ENCODE measurements at places on chromosomes 6 and 20.

- DNase-seq = no peak
These were observed 25.1 kb downstream of the RSPO4 start for GRCh38 chr20:977021-977420.

GRCh38 chr6:124131259-124131658, 327.6 kb downstream of the NKAIN2 start:
- no peak for DNase-seq

GRCh38 chr6:137967689-137968454, 100.8 kb downstream of the TNFAIP3 start:
- no peak for DNase-seq

DNA sequence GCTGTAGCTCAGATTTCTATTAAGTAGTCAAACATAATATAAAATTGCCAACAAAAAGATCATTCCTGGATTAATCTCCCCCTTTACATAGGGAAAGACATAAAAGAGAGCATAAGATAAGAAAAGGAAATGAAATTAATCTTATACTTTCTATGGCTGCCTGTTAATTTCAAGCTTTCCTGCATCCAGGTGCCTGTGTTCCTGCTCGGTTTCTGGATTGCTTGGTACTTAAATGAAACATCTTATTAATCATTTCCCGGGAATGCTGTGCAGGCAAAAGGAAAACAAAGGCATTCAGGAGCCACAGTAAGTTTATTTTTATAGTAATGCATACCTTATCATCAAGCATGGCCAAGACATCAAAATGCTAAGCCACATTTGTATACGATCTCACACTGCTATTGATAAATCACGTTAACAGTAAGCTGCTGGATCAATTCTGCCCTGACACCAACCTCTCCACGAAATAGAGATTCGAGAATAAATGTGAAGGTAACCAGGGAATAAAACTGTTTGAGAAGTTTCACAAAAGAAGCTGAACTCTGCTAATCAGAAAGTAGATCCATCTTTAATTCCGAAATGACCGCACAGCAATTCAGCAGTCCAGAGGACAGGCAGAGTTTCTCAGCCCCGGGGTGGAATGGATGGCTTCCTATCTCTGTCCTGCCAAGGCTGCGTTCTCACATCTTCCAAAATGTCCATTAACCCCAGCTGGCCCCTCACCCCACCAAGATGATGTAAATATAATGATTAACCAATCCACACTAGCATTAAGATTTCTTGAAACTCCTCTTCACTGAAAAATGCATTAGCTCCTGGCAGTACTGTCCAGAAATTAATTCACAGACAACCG, 32.6 kb upstream of the APCDD1L start:
- no peak for DNase-seq

GRCh38 chr6:121354764-121355163, 20.5 kb upstream of the TBC1D32 start:
- no peak for DNase-seq

DNA sequence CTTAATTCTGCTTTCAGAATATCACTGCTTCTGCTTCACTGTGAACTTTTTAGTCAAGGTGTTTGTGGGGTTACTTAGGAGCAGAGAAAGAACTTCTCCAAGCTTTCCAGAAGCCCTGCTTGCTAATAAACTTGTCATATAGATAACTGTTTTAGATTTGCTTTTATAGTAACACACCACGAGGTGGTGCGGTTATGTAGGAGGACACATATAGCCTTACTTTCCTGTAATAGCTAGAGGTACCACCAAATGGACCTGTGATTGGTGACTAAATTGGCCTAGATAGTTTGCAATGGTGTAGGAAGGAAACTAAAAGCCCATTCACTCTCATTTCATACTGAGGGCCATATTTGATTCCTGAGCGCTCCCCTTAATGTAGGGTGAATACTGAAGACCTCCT, 52.3 kb upstream of the BCLAF1 start:
- DNase-seq = peak; percentile 29

- DNase-seq = no peak
These were observed 592.4 kb downstream of the RFPL4B start for GRCh38 chr6:112939563-112939962.

GRCh38 chr6:9204171-9204570, 768.8 kb upstream of the SLC35B3 start:
- no peak for DNase-seq

DNA sequence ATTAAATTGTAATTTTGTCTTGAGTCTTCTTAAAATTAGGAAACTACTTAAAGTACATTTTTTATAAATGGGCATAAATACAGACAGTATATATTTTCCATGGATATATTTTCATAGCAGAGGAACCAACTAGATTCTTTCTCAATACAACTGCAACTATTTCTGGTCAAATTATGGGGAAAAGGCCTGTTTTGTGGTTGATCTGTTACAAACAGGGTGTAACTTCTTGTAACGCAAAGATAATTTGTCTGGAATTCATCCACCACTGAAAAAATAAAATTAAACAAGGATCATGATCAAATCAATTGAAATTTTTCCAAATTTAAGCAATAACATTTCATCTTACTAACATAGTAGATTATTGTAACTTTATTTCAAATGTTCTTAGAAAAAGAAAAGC, 67.2 kb upstream of the RNF146 start:
- DNase-seq = no peak

- no peak for DNase-seq
These were observed 88.1 kb downstream of the HMGCLL1 start for GRCh38 chr6:55490871-55491270.

GRCh38 chr20:59004493-59004762, 2.6 kb downstream of the CTSZ start:
- DNase-seq = no peak

GRCh38 chr6:105794239-105794638, 291.9 kb upstream of the PRDM1 start:
- DNase-seq = no peak

DNA sequence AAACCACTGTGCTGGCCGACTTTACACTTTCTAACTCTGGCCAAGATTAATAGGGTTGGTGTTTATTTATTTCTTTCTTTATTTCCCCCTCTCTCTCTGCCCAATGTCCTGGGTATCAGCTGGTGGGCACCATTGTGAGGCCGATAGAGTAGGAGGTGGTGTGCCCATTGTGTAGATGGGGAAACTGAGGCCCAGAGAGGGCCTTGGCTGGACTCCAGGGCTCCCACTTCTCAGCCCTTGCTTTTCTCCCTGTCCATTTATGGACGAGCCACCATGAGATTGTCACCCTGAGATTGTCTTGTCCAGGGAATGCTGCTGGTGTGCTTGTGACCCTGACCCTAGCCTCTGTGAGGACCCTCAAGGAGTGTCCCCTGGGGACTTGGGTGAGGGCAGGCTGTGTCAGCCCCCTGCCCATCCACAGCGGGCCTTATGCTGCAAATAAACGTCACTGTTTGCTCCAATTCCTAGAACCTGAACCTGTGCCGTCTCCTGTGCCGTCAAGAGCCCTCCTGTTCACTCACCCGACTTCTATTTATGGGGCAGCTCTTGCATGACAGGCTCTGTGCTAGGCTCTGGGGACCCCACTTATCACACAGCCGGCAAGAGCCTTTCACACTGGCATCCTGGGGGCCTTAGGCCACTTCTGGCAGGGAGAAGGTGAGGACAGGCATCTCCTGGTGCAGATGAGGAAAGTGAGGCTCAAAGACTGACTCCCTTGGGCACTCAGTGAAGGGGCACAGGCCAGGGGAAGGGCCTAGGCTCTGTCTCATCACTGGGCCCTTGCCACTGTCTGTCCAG, 24.8 kb downstream of the SUN5 start:
- DNase-seq = no peak

DNA sequence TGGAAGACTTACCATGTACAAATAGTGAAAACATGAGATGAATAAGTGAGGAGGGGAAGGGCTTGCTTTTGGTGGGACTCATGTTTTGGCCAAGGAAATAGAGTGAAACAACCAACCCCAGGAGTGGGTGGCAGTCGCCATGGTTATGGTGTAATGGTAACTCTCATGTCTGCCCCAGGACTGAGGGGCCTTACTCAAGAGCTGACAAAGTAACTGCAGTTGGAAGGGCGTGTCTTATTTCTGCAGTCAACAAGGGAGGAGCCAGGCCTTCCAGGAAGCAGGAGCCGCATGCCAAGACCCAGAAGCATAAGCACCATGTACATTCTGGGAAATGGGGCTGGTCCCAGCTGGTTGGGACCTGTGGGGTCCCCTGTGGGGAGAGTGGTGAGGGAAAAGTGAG, 108.5 kb downstream of the UNC5CL start:
- no peak for DNase-seq

DNA sequence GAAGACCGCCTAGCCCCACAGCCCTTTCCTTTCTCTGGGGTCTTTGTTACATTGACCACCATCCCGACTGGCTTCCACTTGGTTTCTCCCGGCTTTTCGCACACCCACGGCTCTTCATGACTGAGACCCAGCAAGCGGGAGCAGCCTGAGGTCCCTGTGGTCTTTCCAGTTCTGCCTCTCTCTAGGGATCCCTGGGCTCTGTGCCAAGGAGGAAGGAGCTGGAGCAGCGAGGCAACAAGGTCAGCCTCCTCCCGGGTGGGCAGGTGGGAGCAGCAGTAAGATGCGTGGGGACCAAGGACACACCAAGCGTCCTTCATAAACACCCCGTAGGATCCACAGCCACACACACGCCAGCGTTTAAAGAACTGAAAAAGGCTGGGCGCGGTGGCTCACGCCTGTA, 29.6 kb upstream of the MRGBP start:
- no peak for DNase-seq

GRCh38 chr6:45478240-45478639, 100.5 kb upstream of the SUPT3H start:
- no peak for DNase-seq

GRCh38 chr6:113630738-113631535, 226.2 kb upstream of the MARCKS start:
- no peak for DNase-seq

DNA sequence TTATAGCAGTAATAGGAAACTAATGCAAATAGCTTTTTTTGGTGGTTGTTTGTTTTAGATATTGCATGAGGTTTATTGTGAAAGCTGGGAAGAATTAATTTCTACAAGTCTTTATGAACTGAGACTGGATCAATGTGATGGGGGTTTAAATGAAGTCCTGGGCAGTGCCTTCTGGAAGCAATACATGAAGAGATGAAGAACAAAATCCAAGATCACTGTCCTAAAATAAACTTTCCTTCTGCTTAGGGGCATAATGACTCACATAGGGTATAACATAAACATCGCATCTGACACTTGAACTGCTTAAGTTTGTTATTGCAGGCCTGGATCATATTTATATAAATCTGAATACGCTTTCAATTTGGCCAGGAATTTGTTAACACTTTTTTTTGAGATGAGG, 20.9 kb upstream of the SHLD1 start:
- DNase-seq = no peak

DNA sequence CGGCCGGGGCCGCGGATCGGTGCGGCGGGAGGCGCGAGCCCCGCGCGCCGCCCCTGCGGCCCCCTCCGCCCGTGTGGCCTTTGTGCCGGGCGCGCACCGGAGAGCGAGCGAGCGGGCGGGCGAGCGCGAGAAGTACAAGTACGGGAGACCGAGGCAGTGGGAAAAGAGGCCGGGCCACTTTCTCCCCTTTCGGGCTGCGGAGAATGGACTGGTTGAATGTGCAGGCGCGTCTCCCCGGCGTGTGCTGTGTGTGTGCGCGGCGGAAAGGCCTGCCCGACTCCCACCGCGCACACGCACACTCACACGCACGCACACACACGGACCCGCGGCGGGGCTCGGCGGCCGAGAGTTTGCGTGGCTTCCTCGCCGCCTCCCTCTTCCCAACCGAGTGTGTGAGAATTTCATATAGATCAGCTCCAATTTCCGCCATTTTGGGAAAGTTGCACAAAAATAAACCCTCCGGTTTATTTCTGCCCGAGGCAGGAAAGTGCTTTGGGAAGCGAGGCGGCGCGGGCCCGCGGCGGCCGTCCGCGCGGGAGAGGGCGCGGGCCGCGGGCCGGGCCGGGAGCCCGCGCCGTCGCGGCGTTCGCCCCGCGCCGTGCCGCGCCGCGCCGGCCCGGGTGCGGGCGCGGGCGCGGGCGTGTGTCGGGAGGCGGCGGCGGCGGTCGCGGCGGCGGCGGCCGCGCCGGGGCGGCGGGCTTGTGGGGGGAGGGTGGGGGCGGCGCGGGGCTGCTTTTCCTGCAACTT, 1.1 kb downstream of the L3MBTL3 start:
- peak; percentile 42 for DNase-seq

DNA sequence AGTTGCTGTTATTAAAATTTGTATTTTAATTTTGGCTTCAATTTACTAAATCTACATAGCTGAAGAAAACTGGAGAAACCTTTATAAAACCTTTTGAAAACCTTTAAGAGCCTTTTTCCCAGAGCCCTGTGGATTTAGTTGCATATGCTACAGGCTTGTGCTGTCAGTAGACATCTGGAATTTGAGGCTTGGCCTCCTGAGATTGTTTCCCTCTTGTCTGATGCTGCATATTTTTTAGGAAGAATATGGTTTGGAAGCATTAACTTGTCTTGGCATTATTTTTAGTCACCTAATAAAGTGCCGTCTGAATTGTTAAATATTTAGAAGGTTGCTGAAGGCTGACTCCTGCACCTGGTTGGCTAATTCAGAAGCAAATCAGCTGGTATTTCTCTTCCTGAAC, 369.4 kb downstream of the UTRN start:
- DNase-seq = no peak

DNA sequence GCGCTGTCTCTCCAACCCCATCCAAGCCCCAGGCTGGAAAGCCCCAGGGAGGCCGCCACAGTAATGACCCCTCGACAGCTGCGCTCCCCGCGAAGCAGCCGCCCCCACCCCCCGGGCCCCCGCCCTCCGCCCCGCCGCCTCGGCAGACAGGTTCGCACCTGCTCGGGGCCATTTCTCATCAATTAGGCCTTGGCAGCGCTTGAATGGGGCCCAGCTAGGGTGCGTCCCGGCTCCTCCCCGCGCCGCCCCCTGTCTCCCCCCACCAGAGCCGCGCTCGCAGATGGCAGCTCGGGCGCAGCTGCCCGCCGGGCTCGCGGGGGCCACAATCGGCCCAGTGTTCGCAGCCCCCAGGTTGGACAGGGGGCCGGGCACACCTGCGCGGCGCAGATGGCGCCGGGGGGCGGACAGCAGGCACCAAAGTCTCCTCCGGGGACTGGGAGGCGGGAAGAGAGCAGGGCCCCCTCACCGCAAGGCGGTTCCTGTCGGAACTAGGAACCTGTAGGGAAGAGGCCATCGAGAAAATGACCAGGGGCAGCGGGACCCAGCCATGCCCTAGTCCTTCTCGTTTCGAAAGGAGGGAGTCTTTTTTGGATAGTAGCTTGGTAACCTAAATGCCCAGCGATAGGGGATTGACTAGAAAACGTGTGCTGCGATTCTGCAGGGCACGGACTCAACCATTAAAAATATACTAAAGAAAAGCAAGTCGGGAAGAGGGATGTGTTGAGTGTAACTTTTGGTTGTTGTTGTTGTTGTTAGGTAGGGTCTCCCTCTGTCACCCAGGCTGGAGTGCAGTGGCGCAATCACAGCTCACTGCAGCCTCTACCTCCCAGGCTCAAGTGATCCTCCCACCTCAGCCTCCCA, 83.2 kb upstream of the EYA2 start:
- no peak for DNase-seq

DNA sequence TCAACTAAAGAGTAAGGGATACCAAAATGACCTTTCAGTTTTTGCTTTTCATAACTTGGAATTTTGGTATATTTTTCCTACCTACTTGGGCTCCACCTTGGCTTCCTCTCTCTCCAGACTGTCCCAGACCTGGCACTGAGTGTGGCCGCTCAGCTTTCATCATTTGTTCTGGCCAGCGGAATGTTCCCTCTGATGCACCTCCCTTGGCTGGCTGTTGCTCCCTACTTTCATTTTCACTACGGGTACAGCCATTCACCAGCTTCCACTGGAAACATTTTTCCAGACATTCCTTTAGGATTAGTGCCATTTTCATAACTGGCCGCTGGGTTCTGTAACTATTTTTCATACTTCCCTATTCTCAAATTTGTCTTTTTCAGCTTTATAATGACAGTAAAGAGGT, 487.4 kb downstream of the TENT5A start:
- DNase-seq = no peak

- no peak for DNase-seq
These were observed 28.0 kb downstream of the PTPRK start for GRCh38 chr6:128492386-128492785.

Measured in SK-N-DZ (cell line).